ENCODE measurements at places on chromosomes 7 and 10.
A peak's percentile ranks its signal among the peaks of the same experiment; 100 is the strongest.

DNA sequence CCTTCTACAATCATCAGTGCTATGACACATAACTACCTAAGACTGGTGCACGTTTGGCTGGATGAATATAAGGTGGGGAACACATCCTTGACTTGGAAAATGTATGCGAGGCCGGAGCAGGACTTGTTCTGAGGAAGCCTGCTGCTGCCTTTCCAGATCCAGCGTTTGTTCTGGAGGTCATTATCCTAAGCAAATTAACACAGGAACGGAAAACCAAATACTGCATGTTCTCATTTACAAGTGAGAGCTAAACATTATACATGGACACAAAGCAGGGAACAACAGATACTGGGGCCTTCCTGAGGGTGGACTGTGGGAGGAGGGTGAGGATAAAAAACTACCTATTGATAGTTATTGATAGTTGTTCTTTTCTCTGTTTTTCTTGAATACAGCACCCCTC, 10.8 kb upstream of the GALNT11 start:
- DNase-seq = no peak

DNA sequence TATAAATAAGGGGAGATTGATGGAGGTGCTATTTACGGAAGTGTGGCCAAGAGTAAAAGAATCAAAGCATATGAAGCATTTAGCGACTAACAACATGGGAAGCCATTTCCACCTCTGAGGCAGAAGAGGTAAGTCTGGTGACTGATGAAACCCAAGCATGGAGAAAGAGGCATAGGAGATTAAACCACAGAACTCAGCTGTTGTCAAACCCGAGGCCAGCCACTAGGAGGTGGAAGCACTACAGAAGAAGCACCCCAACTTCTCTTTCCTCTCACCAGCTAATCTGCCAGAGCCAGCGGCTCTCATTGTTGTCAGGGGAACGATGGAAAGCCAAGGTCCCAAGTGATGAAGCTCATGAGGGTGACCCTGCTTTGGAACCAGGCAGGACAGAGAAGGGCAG, 19.6 kb upstream of the CNTNAP2 start:
- no peak for DNase-seq

DNA sequence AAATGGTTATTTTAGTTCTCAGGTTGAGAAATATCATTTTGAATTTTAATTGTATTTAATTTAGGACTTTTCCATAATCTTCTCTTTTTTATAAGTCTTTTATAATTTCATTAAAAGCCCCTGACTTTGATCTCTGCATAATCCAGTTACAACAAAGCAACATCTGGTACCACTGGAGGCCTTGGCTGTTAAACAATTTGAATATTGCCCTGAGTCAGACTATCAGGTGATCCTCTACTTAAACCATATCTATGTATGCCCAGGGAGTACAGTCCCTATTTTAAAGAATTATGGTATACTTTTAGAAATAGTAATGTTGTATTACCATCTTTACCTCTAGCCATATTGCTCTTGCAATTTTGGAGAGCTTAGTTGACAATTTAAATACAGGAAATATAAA, 119.1 kb downstream of the MAGI2 start:
- DNase-seq = no peak

DNA sequence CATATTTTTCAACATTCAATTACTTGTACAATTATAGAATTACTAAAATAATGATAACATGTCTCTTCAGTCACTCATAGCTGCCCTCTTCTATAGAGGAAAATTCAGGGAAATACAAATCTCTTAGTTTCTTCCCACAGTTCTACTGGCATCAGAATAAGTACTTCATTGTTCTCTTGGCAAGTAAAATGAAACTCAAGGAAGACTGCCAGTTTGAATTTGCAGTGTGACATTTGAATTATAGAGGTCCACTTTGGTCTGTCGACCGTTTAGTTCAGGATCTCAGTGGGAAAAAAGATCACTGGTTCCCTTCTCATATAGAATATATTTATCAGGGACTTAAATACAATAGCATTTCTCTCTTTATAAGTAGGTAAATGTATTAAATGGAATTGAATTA, 114.5 kb downstream of the PON1 start:
- peak; percentile 71 for DNase-seq

DNA sequence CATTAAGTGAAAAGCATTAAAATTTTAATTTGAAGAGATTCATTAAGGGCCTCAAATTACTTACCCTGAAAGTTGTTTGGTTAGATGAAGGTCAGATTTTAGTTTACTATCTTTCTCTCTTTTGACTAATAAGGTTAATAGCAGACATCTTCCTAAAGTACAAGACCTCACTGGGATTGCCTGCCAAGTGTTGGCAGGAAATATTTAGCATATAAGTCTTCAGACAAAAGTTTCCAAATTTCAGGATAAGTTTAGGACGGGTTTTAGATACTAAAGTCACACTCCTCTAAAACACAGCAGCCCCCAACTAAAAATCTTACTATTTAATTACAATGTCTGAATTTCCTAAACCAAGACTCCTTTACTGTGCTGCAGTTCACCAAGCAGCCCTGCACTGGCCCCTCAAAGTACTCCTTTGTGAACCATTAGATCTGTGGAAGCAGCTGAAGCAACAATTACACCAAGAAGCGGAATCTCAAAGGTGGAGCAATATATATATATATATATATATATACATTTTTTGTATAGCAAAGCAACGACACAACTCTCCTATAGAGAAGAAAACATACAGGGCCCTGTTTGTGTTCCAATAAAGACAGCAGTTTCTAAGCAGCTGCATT, 91.2 kb upstream of the KCNIP2 start:
- no peak for DNase-seq

GRCh38 chr7:7859411-7859810, 109.2 kb upstream of the GLCCI1 start:
- DNase-seq = no peak

GRCh38 chr10:49781247-49781646, 19.1 kb upstream of the OGDHL start:
- DNase-seq = no peak

Measured in foreskin melanocyte (primary cell).